ENCODE measurements at places on chromosomes 7 and 10.
A peak's percentile ranks its signal among the peaks of the same experiment; 100 is the strongest.

DNA sequence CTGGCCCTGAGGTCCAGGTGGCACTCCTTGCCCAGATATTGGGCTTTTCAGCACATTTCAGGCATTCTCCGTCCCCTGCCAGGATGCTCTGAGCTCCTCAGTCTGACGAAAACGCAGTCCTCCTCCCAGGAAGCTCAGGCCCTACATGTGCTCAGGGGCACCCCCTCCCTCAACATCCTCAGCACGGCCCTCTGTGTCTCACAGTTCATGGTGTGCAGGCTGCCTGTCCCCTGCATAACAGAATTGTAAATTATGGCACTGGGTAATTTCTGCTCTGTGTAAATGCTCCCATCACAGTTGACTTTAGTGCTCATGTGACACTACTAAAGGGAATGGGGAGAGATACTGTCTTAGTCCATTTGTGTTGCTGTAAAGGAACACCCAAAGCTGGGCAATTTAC, 563.8 kb downstream of the DNAJB6 start:
- no peak for DNase-seq

DNA sequence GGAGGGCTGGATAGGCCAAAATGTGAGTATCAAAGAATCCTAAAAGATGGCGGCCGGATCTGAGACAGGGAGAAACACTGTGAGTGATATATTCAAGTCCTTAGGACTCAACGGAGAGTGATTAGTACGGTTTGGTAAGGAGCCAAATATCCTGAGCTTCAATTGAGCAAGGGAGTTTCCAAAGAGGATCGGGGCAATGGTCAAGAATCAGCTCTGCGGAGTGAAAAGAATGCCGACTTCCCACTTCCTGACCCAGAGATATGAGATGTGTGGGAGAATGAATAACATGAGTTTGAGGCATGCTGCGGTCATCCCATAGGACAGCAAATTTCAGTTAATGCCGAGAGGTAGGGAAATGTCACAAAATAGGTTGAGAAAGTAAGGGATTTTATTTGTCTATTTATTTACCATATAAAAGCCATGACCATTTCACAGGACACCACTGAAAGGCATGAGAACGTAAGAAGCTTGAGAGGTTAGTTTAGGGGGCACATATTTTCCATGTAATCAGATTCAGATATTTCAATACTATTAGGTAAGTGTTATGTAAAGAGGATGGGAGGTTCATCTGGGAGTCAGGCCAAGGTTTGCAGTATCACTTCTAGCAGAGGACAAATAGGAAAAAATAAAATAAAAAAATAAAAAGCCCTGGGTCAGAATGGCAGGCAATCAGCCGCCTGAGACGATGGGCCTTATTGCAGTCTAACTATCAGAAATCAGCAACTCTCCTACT, 165.6 kb downstream of the HGF start:
- no peak for DNase-seq

DNA sequence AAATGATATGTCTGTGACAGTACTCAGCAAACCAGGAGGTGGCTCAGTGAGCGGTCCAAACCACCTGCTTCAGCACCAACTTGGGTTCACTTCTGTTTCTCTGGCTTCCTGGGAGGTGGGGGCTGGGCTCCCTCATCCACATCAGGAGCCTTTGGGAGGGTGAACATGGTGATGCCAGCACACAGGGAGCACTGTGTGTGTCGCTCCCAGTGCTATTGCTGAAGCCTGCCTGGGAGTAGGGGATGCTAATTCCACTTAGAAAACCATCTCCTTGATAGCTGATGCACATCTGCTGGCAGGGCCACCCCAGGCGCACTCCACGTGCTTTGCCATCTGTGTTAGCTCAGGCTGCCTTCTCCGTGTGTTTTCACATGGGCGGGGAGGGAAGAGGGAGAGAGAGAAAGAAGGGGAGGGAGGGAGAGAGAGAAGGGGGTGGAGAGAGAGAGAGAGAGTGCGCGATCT, 58.0 kb downstream of the RAMP3 start:
- DNase-seq = no peak

GRCh38 chr7:78191475-78192079, 393.0 kb downstream of the PHTF2 start:
- no peak for DNase-seq

GRCh38 chr7:130559184-130559583, 67.3 kb downstream of the MEST start:
- DNase-seq = no peak

DNA sequence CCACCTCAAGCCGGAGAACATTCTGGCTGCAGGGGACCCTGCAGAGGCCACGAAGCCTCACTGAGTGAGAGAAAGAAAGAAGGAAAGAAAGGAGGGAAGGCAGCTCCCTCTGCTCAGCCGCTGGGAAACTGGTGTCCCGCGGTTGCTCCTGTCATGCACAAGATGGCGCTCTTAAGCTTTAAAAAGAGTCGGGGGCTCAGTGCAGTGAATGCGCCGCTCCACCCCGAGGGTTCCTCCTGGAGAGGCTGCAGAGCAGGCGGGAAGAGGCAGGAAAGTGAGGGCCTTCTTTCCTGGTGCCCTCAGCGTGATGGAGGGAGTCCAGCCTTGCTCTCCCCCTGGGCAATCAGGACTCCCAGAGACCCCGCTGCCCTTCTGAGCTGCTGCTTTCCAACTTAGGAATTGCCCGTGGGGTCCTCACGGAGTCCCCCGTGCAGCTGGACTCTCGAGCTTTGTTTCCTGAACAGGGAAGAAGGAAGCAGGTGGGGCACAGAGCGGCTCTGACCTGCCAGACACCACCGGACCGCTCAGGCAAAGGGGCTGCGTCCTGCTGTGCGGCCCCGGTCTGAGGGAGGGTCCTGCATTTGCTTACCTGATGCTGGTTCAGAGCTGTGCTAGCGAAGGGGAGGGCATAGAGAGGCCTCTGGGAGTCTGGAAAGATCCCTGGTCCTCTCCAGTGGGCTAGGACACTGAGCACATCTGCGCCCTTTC, 141.9 kb upstream of the MKI67 start:
- DNase-seq = peak; percentile 53

GRCh38 chr7:126370038-126370668, 882.6 kb downstream of the GRM8 start:
- no peak for DNase-seq

DNA sequence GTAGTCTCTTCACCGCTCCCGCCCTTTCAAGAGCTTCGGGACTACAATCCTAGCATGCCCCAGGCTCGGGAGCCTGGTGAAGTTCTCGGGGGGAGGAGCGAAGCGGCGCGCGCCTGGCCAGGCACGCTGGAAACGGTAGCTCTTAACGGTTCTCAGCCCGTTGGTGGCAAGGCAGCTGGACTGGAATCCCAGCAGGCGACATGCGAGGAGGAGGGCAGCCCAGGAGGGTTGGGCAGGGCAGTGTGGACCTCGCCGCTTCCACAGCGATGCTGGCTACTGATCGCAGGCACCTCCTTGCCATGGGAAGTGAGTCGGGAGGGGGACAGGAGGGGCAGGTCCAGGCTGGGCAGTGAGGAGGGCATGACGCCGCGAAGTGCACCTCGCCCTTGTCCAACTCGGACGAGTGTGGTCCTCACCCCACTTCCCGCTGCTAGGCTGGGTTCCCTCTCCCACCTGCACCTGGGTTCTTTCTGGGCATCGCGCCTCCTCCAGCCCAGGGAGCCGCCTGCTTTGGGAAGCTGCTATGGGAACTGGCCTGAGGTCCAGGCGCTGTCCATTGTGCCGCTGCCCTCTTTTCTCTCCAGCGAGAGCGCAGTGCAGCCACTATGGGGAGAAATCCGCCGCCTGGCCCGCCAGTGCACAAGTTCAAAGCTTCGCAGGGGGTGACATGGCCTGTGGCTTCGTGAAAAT, 367.8 kb upstream of the NUPR2 start:
- DNase-seq = no peak

GRCh38 chr10:12243864-12244620, 48.1 kb downstream of the CDC123 start:
- DNase-seq = no peak

- DNase-seq = no peak
Measured at GRCh38 chr7:40541336-40541735, 406.5 kb downstream of the SUGCT start.

- DNase-seq = no peak
Measured at GRCh38 chr10:97234400-97234799, 48.6 kb upstream of the SLIT1 start.

- no peak for DNase-seq
Measured at GRCh38 chr7:18577096-18577771, 81.7 kb downstream of the HDAC9 start.

DNA sequence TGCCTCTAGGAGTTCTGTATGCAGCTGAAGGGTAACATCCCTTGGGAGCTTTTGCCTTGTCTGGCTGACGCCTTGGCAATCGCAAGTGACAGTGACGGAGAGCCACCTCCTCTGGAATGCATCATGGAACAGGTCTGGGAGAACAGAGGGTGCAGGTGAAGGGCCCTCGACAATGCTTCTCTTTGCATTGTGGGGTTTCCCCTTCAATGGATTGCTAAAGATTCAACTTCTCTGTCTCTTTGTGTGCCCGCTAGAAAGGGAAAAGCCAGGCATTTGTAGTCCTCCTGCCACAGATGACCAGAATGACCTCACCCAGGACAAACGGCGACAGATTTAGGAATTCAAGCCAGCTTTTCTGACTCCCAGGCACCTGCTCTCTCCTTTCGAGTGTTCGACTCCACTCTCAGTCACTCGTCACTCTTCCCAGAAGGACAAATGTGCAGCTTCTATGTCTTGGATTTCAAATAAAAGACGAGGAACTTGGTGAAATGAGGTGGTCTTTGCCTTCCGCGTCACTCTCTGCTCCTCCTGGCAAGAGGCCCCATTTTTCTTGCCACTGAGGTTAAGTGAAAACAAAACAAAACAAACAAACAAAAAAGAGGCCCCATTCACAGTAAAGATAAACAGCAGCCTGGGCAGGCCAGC, 26.1 kb downstream of the IL2RA start:
- DNase-seq = no peak

DNA sequence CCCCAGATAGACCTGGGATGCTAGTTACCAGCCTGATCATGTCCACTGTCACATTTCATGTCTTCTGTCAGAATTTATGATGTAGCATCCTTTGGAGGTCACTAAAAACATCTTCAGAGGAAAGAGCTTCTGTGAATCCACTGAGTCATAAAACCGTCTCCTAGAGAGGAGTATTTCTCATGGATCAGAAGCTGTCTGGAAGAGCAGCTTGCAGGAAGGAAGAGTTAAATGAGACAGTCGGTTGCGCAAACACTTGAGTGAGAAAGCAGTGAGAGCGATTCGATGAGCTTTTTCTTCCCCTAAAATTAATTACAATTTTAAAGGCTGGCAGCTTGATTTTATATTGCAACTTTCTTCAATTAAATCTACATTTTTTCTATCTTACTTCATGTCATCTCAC, 47.2 kb upstream of the WDR11 start:
- DNase-seq = no peak

GRCh38 chr7:101824440-101824839, 7.0 kb downstream of the CUX1 start:
- DNase-seq = no peak

DNA sequence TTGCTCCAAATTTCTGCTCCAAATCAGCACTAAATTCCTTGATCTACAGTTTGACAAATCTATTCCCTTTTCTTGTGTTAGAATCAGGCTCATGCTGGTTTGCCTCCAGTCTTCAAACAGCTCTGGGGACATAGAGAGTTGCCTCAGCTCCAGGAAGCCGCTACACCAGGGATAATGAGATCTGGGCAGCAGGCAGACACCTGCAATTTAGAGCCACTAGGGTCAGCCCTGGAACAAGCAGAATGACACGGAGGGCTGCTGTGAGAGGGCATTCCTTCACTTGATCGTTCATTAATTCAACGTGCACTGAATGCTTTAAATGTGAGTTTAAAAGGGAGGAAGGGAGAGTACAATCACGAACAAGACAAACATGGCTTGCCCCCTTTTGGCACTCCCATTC, 3.7 kb upstream of the ELMO1 start:
- DNase-seq = no peak

DNA sequence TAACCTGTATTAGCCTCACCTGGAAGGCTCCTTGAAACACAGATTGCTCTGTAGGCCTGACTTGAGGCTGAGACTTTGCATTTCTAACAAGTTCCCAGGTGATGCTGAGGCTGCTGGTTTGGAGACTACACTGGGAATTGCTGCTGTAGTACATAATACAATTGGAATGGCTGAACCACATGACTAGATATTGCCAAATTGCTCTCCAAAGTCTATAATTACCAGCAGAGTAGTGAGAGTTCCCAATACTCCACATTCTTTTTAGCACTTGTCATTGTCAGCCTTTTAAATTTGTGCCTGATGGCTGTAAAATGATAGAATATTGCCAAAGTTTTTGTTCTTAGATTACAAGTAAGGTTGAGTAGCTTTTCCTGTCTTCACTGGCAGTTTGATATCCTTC, 39.9 kb downstream of the PLEKHA8 start:
- no peak for DNase-seq

DNA sequence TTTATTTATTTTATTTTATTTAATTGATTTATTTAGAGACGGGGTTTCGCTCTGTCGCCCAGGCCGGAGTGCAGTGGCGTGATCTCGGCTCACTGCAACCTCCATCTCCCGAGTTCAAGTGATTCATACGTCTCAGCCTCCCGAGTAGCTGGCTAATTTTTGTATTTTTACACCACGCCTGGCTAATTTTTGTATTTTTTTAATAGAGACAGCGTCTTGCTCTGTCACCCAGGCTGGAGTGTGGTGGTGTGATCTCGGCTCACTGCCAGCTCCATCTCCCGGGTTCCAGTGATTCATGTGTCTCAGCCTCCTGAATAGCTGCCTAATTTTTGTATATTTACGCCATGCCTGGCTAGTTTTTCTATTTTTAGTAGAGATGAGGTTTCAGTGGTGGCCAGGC, 34.2 kb downstream of the AP5Z1 start:
- no peak for DNase-seq

DNA sequence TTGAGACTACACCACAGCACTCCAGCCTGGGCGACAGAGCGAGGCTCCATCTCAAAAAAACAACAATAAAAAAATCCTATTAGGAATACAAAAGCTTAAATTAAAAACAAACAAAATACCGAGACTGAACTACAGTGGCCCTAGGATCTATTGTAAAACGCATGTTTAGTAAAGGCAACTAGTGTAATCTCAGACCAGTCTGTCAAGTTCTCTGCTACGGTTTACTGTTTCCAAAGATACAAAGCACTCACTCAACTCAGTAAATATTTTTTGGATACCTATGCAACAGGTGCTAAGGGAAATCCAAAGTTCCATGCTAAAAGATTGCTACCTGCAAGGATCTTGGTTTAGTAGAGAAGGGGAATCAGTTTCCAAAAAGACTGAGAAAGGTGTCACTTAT, 3.4 kb upstream of the MIOS start:
- no peak for DNase-seq

- DNase-seq = no peak
Measured at GRCh38 chr7:142919656-142920055, 13.9 kb downstream of the TRPV5 start.

- DNase-seq = no peak
Measured at GRCh38 chr10:104317726-104318299, 20.5 kb downstream of the ITPRIP start.

- no peak for DNase-seq
Measured at GRCh38 chr10:5284311-5285057, 80.3 kb upstream of the UCN3 start.

GRCh38 chr10:123007558-123008354, 839 bp downstream of the IKZF5 start:
- DNase-seq = no peak
